ENCODE measurements at places on chromosomes 4 and X.

GRCh38 chr4:66741081-66741480, 804.2 kb downstream of the CENPC start:
- H3K36me3 ChIP-seq: no peaks in the 10 kb centered on the region
- no peak overlapping the region for H3K4me3 ChIP-seq
- H3K27ac ChIP-seq: no peak overlapping the region
- H3K27me3 ChIP-seq: no peaks in the 10 kb centered on the region
- DNase-seq: no peak

- H3K4me3 ChIP-seq: peak overlapping the region; percentile 97
- peaks cover 2% of the 10 kb centered on the region for H3K27me3 ChIP-seq
- H3K4me1 ChIP-seq: peaks cover 7% of the 10 kb centered on the region
- H3K27ac ChIP-seq: peak overlapping the region; percentile 64
These were observed 1.3 kb downstream of the SMC1A start for GRCh38 chrX:53421125-53421524.

GRCh38 chr4:14404730-14405129, 597.6 kb upstream of the CPEB2 start:
- no peaks in the 10 kb centered on the region for H3K27me3 ChIP-seq
- H3K4me1 ChIP-seq: peaks cover 3% of the 10 kb centered on the region
- no peaks in the 10 kb centered on the region for H3K36me3 ChIP-seq
- H3K27ac ChIP-seq: no peak overlapping the region

DNA sequence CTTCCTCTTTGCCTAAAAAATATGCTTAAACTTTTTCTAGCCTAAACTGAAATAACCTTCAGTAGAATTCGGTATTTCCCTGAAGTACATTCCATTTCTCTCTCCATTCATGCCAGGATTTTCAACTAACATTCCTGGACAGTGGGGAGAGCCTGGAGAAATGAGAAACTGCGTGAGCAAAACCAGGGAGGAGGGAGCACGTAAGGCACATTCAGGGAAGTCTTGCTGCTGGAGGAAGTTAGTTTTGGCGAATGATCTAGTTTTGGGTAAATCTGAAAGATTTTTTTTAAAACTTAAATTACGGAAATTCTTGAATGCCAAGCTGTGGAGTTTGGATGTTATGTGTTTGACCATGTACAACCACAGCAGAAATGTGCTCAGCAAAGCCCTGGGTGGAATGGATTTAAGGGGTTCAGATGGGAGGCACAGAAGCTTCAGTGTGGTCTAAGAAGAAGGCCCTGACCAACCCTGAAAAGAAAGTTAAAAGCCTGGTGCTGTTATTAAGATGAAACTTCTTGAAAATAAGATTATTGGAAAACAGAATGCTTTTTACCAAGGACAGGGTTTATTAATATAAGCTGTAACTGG, 347.8 kb downstream of the ANK2 start:
- no peaks in the 10 kb centered on the region for H3K27me3 ChIP-seq
- no peaks in the 10 kb centered on the region for H3K36me3 ChIP-seq
- no peak overlapping the region for H3K4me3 ChIP-seq
- H3K4me1 ChIP-seq: no peaks in the 10 kb centered on the region
- no peak overlapping the region for H3K27ac ChIP-seq
- no peak for DNase-seq

DNA sequence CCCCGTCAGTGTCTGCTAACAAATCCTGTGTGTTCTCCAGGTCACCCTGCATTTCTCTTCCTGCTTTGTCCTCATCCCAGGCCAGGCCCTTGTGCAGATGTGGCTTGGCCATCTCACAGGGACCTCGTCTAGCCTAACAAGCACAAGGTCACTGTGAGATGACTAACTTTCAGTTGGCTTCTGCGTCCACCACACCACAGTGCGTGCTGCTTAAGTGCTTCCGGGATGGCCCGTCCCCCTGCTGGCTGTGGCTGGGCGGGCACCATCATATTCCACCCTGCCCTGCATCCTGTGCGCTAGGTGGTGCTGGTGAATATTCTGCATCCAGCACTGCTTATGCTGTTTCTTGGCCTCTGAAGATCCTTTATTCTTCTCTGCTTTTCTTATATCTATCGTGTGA, 33.8 kb downstream of the RBBP7 start:
- no peak overlapping the region for H3K4me3 ChIP-seq
- no peaks in the 10 kb centered on the region for H3K27me3 ChIP-seq
- H3K27ac ChIP-seq: no peak overlapping the region
- peaks cover 2% of the 10 kb centered on the region for H3K4me1 ChIP-seq
- H3K36me3 ChIP-seq: peaks cover 6% of the 10 kb centered on the region
- peak; percentile 43 for DNase-seq
